ENCODE measurements at places on chromosomes 11 and 22. TPM values are rescaled to one million over a fixed set of nuclear protein-coding genes. Genes with fewer than 3 reads are reported as not detected.

- DNase-seq = no peak
- H3K27ac ChIP-seq = peak within 1 kb of the TSS; percentile 86
- H3K4me3 ChIP-seq = peak within 1 kb of the TSS; percentile 64
- peaks cover 44% of the 10 kb centered on the region for H3K4me1 ChIP-seq
These were observed at the start of gene NAGA for GRCh38 chr22:42070517-42071422. TSS of gene NAGA (minus strand) at chr22:42070812. CDS start at chr22:42070297, 515 bp downstream.

DNA sequence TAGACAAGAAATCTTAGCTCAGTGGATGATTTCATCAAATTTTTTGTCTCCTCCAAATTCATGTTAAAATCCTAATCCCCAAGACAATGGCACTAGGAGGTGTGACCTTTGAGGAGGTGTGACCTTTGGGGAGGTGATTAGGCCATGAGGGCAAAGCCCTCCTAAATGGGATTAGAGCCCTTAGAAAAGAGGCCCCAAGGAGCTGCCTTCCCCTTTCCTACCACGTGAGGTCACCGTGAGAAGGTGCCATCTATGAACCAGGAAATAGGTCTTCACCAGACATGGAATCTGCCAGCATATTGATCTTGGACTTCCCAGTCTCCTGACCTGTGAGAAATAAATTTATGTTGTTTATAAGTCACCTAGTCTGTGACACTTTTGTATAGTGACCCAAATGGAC lies 138.7 kb downstream of the TRIM29 start:
- H3K36me3 ChIP-seq = no peaks in the 10 kb centered on the region
- H3K27me3 ChIP-seq = no peaks in the 10 kb centered on the region
- H3K27ac ChIP-seq = no peak overlapping the region
- no peak for DNase-seq
- H3K4me3 ChIP-seq = no peak overlapping the region

DNA sequence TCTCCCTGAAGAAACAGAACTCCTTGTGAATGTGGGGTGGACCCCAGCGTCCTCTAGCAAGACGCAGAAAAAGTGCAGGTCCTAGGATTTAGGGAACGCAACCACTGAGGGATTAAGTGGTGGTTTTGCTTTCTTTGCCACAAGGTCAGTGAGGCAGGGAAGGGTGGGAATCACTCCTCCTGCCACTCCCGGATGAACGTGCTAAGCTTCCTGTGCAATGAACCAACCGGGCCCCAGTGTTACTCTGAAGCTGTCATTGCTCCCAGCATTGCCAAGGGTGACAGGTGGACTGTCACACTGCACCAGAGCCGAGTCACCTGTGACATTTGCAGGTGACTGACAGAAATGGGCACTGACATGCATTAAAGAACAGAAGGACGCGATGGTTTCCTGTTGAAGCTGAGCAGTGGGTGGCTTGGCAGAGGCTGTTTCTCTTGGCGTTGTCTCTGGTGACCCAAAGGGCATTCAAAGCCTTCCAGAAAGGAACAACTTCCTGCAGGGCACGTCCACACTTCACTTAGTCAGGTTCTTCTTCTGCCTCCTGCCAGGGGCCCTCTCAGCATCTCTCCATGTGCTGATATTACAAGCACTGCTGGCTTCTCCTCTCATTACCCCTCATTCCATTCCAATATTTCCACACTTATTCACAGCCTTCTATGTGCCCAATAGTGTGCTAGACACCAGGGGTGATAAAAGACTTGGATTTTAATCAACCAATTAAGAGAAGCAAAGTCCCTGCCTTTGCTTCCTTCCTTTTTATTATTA lies 9.7 kb downstream of the KIRREL3 start:
- H3K4me3 ChIP-seq = no peak overlapping the region
- no peaks in the 10 kb centered on the region for H3K4me1 ChIP-seq
- no peak for DNase-seq

- H3K27me3 ChIP-seq = no peaks in the 10 kb centered on the region
- no peaks in the 10 kb centered on the region for H3K4me1 ChIP-seq
- no peak for DNase-seq
- no peak overlapping the region for H3K4me3 ChIP-seq
These were observed 12.6 kb downstream of the UCP3 start for GRCh38 chr11:73996161-73996747.

GRCh38 chr22:42880815-42881214 lies 23.7 kb upstream of the ARFGAP3 start:
- H3K27me3 ChIP-seq = no peaks in the 10 kb centered on the region
- no peak overlapping the region for H3K4me3 ChIP-seq
- no peaks in the 10 kb centered on the region for H3K4me1 ChIP-seq
- H3K27ac ChIP-seq = no peak overlapping the region
- peaks cover 77% of the 10 kb centered on the region for H3K36me3 ChIP-seq

- H3K27ac ChIP-seq = no peak overlapping the region
- no peak for DNase-seq
- no peaks in the 10 kb centered on the region for H3K27me3 ChIP-seq
- H3K36me3 ChIP-seq = no peaks in the 10 kb centered on the region
- H3K4me3 ChIP-seq = no peak overlapping the region
These were observed 11.3 kb downstream of the OSBP2 start for GRCh38 chr22:30705710-30706651.

GRCh38 chr11:63919267-63920125 lies 2.5 kb upstream of the RCOR2 start:
- H3K36me3 ChIP-seq = no peaks in the 10 kb centered on the region
- H3K4me1 ChIP-seq = peaks cover 56% of the 10 kb centered on the region
- H3K27ac ChIP-seq = peak overlapping the region; percentile 81
- no peak for DNase-seq

DNA sequence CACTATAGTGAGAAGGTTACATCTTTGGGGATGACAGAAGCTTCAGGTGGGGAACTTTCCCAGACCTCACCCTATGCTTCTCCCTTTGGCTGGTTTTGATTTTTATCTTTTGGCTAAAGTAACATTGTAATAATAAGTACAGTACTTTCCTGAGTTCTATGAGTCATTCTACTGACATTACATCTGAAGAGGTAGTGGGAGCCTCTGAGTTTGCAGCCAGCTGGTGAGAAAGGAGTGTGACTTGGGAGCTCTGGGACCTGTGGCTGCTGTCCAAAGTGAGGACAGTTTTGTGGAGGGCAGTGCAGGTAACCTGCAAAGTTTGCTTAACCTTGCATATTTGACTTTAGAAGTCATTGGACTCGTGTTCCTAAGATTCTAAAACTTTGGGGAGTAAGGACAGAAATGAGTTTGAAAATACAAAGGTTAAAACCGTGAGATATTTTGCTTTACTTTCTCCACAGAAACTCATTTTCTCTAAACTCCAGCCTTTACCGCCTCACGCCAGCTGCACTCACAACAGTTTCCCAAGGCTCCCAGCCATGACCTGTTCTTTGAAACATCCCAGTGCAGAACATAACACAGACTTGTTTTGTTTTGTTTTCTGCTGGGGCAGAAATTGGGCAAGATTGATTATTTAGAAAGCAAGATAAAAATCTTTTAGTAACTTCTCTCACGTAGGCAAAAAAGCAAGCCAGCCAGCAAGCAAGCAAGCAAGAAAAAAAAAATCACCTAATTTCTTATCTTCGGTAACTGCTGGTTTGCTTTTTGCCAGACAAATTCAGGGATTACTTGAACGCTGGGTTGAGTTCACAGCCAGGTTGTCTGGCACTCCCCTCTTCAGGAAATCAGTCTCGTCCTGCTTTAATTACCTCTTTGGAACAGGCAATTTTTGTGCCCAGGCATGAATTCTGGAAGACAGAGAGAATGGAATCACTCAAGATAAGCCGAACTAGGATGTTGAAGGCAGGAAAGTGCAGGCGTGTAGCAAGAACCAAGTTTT lies 478.3 kb upstream of the ISX start:
- H3K27ac ChIP-seq = no peak overlapping the region
- DNase-seq = no peak
- peaks cover 16% of the 10 kb centered on the region for H3K4me1 ChIP-seq

- H3K4me1 ChIP-seq = no peaks in the 10 kb centered on the region
- no peak overlapping the region for H3K27ac ChIP-seq
- H3K4me3 ChIP-seq = no peak overlapping the region
These were observed 222.5 kb downstream of the ST3GAL4 start for GRCh38 chr11:126578021-126578420.

GRCh38 chr11:112302226-112302868 lies 41.7 kb upstream of the PLET1 start:
- H3K4me3 ChIP-seq = no peak overlapping the region
- no peaks in the 10 kb centered on the region for H3K36me3 ChIP-seq
- no peak for DNase-seq
- peaks cover 18% of the 10 kb centered on the region for H3K4me1 ChIP-seq
- no peak overlapping the region for H3K27ac ChIP-seq

DNA sequence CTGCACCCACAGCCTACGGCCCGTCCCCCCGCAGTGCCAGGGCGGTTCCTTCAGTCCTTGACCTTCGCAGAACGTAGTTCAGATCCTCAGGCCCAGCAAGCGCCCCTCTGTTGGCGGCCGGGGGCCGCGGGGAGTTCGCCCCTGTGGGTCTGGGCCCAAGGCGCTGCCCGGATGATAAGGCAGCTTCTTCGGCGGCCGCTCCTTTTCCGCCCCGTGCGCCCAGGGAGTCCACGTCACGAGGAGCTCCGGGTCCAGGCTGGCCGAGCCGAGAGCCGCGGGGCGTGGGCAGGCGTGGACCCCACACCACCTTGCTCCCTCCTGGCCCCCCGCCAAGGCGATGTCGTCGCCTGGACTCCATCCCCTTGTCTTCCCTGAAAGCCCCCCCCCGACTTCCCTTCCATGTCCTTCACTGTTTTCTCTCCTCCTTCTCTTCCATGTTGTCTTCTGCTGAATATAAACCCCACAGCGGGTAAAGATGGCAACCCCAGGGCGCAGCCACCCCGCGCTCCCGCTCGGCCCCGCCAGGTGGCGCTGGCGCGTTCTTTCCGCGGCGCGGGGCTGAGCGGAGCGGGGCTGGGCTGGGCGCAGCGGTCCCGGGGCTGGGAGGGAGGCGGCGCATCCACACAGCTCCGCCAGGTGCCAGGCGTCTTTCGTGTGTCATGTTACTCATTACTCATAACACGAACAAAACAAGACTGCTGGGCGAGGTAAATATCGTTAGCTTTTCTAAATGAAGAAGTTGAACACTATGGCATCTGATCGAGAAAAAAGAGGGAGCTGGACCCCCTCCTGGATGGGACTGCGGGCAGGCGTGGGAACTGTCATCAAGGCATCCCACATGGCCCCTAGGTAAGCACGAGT lies 321.0 kb downstream of the NTM start:
- H3K36me3 ChIP-seq = no peaks in the 10 kb centered on the region
- H3K27ac ChIP-seq = no peak overlapping the region
- peak; percentile 76 for DNase-seq
- no peak overlapping the region for H3K4me3 ChIP-seq
- peaks cover 5% of the 10 kb centered on the region for H3K4me1 ChIP-seq

DNA sequence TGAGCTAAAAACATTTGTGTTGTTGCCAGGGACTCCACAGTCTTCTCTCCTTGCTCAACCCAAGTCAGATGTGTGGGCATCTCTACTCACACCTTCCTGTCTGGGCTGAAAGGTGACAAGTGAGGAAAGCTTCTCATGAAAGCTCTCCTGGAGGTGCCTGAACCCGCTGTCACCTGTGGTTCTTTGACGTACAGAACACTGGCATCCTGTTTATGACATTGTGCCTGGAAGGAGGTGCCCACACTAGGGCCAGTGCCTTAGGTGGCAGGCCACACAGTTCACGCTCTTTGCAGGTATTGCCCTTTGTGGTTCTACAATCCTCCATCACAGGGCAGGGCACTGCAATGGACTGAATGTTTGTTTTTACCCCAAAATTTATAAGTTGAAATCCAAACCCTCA lies 108.5 kb downstream of the CD44 start:
- no peak overlapping the region for H3K4me3 ChIP-seq
- no peaks in the 10 kb centered on the region for H3K27me3 ChIP-seq
- H3K4me1 ChIP-seq = no peaks in the 10 kb centered on the region
- no peaks in the 10 kb centered on the region for H3K36me3 ChIP-seq

DNA sequence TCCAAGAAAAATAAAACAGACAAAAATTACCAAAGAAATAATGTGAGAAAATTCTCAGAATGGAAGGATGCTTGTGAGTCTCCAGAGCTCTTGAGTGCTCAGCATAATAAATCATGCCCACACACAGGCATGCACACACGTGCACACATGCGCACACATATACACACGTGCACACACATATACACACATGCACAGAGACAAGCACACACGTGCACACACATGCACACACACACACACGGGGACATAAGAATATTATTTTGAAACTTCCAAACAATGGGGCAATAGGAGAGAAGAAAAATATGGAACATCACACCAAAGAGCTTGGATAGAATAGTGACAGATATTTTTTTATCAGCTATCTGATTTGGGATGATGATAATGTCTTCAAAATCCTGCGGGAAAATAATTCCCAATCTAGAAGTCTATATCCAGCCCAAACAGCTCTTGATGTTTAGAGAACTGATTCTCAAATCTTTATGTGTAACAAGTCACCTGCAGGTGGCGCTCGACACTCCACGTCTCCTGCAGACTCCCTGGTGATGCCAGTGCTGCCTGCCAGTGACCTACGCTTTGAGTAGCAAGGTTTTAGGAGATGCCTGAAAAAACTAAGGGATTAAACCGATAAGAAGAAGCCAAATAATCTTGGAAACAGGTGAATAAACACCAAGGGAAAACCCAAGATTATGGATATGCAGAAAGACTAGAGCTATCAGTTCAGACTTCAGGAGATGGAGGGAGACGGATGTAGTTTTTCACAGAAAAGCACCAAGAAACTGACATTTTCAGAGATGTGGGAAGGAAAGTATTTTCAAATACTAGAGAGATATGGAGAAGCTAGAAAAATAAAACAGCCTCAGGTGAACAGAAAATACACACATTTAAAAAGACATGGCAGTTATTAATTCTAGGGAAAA lies 743.6 kb downstream of the ETS1 start:
- no peak overlapping the region for H3K27ac ChIP-seq
- no peaks in the 10 kb centered on the region for H3K4me1 ChIP-seq
- H3K27me3 ChIP-seq = no peaks in the 10 kb centered on the region
- no peaks in the 10 kb centered on the region for H3K36me3 ChIP-seq

- H3K4me3 ChIP-seq = no peak overlapping the region
- H3K27me3 ChIP-seq = no peaks in the 10 kb centered on the region
- peaks cover 1% of the 10 kb centered on the region for H3K4me1 ChIP-seq
- no peaks in the 10 kb centered on the region for H3K36me3 ChIP-seq
- H3K27ac ChIP-seq = no peak overlapping the region
These were observed 66.0 kb downstream of the MICAL2 start for GRCh38 chr11:12176410-12176809.

GRCh38 chr22:42895087-42895486 lies 38.0 kb upstream of the ARFGAP3 start:
- no peaks in the 10 kb centered on the region for H3K27me3 ChIP-seq
- H3K4me1 ChIP-seq = peaks cover 19% of the 10 kb centered on the region
- no peak overlapping the region for H3K4me3 ChIP-seq
- DNase-seq = no peak
- H3K27ac ChIP-seq = no peak overlapping the region

- H3K36me3 ChIP-seq = no peaks in the 10 kb centered on the region
- no peaks in the 10 kb centered on the region for H3K27me3 ChIP-seq
- no peak for DNase-seq
- H3K4me3 ChIP-seq = no peak overlapping the region
- H3K27ac ChIP-seq = no peak overlapping the region
These were observed 400.4 kb downstream of the TBC1D22A start for GRCh38 chr22:47162865-47163264.

The SLC35C1 gene
- total RNA-seq = 16.7 TPM

The NLRP6 gene
- 0.49 TPM for total RNA-seq

The PHOX2A gene
- 3.4 TPM for total RNA-seq

The NXPE4 gene
- not detected for total RNA-seq

The ZNF215 gene
- total RNA-seq = 2.0 TPM
